T47D (cell line): ENCODE measurements at places on chromosomes 6 and 20.

DNA sequence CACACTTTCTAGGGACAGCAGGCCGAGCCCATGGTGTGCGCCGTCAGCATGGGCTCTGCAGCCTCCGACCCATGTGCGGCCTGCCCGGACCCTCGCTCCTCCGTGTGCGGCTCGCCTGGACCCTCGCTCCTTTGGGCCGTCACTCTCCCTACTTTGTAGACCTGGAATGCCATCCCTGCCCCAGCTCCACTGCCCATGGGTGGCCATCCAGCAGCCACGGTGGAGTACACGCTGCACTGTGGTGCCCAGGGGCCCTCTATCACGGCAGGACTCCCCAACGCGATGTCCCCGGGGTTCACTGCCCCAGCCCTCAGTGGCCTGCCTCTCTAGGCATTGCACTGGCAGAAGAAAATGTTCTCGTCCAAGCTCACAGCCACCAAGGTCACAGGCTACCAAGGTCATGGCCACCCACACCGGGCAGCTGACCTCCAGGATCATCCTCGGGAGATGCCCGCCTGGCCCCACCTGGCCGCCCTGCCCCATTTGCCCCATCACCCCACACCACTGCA, 24.1 kb upstream of the MRGBP start:
- DNase-seq, result no peak

DNA sequence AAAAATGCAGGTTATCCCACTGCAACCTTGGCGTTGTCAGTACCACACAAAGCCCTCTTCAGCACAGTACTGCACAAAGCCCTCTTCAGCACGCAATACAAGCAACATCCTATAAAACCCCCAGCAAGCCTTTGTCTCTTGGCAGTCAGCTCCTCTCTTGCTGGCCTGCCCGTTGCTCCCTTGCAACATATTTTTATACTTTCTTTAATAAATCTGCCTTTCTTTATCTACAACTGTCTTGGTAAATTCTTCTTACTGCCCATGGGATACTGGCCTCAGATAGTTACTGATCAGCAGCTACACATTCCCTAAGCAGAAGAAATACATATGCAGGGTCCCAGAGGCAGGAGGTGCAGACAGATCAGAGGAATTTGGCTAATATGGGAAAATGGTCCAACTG, 70.5 kb upstream of the MAP3K4 start:
- DNase-seq, result no peak

DNA sequence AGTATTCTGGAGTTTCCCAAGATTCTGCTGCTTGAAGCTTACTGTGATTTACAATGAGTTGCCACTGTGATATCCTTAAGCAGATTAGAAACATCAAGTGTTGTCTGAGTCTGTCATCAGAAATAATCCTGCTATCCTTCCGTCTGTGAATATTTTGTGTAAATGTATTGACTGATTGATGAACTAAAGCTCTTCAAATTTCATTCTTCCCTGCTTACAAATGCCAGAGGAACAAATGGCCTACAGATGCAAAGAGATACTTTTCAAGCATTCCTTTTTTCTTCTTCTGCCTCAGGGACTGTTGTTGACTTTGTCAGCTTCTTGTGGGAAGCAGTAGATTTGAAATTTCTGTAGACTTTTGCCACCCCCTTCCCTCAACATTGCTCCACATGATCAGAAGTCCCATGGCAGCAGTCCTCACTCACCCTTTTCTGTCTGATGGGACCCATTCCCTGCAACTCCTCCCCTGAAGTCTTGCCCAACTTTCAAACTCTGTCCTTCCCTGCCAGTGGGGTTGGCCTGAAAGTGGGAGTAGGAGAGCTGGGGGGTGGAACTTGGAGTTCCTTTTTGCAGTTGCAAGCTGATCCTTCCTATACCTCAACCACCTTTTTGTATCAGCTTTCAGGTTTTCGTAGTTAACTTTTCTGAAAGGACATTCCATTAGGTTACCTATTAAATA, 38.5 kb upstream of the MLIP start:
- no peak for DNase-seq

DNA sequence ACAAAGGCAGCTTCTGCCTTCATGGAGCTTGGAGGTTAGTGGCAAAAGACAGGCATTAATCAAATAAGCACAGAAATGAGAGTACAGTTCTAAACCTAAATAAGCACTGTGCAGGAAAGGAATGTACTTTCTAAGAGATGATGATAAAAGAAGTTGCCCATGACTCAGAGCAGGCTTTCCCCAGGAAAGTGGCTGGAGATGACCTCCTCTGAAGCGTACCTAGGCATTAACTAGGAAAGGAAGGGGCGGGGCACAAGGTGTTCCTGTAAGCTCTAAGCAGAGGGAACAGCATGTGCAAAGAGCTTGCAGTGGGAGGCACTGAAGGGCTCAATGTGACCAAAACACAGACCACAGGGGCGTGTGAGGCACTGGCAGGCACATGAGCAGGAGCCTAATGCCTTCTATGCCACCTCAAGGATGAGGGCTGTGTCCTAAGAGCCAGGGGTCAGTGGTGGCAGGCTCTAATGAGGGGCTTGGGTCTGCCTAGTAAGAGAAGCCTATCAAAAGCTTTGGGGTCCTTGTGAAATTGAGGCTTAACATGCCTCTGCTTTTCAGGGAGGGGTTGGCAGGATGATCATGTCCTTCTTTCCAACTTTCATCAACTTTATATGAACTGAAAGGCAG, 4.9 kb downstream of the SSTR4 start:
- no peak for DNase-seq

DNA sequence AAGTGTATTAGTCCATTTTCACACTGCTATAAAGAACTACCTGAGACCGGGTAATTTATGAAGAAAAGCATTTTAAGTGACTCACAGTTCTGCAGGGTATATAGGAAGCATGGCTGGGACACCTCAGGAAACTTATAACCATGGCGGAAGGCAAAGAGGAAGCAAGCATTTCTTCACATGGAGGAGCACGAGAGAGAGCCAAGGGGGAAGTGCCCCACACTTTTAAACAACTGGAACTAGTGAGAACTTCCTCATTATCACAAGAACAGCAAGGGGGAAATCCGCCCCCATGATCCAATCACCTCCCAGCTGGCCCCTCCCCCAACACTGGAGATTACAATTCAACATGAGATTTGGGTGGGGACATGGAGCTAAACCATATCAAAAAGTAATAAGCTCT, 28.3 kb upstream of the B3GAT2 start:
- DNase-seq, result no peak

GRCh38 chr20:57272883-57273535, 6.6 kb upstream of the BMP7 start:
- no peak for DNase-seq

- no peak for DNase-seq
Observed at GRCh38 chr6:44627091-44627882, 239.8 kb downstream of the CDC5L start.

- DNase-seq, result peak; percentile 69
Observed at GRCh38 chr20:51800060-51800871, 2.1 kb downstream of the SALL4 start.

DNA sequence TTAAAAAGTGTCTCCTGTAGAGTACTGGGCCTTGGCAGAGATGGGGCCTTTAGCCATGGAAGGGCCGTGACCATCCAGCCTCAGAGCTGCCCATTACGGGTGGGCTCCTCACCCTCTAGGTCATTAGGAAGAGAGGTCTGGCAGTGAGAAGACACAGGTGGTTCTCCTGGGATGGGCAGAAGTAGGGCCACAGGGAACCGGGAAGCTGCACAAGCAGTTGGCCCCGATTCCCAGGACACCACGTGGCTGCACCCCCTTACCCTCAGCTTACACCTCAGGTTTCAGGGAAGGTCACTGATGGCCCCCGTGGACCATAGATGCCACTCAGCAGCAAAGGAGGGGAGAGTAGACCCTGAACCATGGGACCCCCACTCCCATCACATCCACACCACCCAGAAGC, 1.6 kb downstream of the RAET1G start:
- no peak for DNase-seq

GRCh38 chr20:63742381-63743024, 2.9 kb downstream of the SLC2A4RG start:
- no peak for DNase-seq

GRCh38 chr20:53668992-53669391, 75.4 kb upstream of the ZNF217 start:
- DNase-seq, result no peak

DNA sequence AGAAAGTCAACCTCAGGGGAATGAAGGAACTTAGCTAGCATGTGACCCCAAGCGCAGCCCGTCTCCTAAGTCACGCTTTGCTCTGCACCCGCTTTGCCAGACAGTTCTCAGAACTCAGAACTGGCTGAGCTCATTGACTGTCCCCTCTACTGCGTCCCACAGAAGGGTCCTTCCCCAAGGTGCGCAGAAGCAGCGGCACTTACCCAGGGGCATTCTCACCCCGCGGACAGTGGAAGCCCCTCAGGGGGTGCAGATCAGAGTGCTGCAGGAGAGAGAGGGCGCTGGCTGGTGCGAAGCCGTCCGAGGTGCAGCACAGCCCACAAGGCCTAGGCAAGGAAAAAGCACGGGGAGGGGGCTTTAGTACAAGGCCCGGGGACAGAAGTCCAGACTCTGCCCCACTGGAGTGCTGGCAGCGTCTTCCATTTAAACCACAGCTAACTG, 807 bp downstream of the SNHG17 start:
- DNase-seq, result no peak

DNA sequence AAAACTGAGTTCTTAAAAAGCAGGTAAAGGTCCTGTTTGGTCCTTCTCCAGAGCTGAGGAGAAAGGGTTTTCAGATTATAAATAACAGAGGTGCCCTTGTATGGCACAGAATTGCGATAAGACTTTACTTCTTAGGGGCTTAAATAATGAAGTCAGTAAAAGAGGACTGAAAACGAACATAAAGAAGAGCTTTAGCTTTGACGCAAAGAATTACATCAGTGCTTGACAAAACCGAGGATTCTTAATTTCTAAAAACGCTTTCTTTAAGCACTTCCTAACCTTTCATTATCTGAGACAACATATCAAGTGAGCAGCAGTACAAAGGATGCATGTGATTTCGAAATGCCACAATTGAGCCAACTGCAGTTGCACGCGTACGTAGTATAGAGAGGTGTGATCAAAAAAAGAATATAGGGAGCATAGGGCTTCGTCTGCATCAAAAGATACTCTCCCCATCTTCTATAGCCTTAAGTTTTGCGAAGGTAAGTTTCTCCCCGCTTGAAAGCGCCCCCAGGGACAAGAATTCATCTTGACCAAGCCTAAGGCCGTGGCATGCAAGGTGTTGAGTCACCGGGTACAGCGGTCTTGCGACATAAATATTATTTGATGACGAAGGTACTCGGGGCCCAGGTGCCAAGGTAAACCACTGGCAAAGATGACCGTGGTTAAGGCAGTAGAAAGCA, 778 bp upstream of the LOC128125822 start:
- DNase-seq, result peak; percentile 86

GRCh38 chr6:7139835-7140470, 32.2 kb downstream of the RREB1 start:
- DNase-seq, result no peak

DNA sequence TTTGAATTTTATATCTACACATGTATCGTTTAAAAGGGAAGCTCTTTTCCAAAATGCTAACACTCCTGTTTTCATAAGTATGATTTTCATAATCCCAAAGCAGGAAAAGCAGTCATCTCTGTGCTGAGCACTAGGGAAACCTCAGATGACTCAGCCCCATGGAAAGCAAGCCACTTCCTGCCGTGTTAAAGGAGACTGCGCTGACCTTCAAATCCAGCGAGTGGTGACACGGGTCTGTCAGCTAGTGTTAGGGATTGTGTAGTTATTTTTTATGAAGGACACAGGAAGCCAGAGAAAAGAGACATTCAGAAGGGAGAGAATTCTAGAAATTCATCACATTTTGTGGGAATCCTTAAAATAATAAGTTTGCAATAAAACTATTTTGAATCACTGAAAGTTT, 57.0 kb upstream of the CD93 start:
- DNase-seq, result no peak

DNA sequence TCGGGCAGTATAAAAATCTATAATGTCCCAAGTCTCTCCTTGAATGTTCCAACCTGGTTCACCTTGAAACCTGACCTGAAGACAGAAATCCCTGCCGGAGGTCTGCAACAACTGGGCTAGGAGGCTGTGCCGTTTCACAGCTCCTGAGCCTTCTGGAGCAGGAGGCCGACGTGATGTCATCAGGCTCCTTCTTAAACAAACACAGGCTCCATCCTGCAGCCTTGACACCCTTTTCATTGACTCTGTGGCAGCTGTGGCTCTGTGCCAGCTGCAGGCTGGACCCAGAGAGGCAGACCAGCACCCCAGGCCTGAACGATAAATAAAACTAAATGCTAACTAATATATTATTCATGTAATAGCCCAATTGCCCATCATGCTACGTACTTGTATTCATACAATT, 483.9 kb downstream of the CD83 start:
- DNase-seq, result peak; percentile 28

DNA sequence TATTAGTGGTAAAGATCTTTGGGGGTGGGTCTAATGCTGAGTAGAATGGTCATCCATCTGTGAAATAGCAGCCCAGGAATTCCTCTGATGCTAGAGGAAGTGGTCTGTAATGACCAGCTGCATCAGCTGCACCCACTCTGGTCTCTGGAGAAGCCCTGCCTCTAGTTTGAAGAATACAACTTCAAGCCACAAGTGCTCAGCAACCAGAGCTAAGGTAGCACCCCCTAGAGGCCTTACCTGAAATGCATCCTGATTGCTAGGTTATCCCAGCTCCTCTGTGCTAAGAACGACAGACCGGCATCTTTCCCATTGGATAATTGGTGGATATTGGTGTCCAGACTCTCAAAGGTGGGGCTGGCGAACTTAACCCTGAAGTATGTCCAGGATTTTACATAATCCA, 58.2 kb downstream of the DNAH8 start:
- DNase-seq, result no peak
